Glutamatergic neuron (in vitro differentiated cells): ENCODE measurements at places on chromosomes 4 and X.

GRCh38 chrX:38552721-38553120 lies 8.6 kb upstream of the TSPAN7 start:
- DNase-seq: no peak

- no peak for DNase-seq
These were observed 45.5 kb downstream of the MAGEA9 start for GRCh38 chrX:149827254-149827653.

DNA sequence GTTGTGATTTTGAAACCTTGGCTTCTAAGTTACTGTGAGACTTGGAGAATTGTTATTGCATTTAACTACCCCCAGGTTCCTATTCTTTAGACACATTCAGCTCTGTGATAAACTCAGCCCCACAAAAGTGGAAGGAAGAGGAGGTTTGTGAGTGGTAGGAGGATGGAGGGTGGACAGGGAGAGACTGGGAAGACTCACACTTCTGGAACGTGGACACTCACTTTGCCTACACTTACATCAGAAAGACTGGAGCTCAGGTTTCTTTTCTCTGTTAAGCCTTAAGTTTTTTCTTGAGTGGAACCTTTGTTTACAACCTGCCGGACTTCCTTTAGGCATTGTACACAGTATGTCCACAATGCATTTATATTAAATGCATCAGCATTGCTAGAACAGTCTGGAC lies 99.0 kb downstream of the AREG start:
- DNase-seq: no peak

GRCh38 chrX:30301963-30302362 lies 7.2 kb downstream of the NR0B1 start:
- no peak for DNase-seq

DNA sequence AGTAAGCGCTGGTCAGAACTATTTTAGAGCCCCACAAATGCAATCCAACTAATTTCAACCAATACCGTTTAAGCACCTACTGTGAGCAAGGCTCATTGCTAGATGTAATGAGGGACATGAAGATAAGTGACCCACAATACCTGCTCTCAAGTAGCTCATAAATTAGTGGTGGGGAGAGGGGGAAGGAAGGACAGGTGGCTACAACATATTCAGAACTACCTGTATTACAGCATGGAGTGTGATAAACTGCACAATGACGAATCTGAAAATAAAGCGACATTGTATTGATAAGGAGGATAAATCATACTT lies 311.6 kb upstream of the DIAPH2 start:
- DNase-seq: no peak
